Small intestine (tissue), 16 donors: ENCODE measurements at places on chromosomes 11 and 22. TPM values are rescaled to one million over a fixed set of nuclear protein-coding genes. Genes with fewer than 3 reads are reported as not detected.

- DNase-seq = peak; percentile 68
Observed at GRCh38 chr11:44950031-44950624, 555 bp downstream of the TP53I11 start.

Gene TPBGL
- polyA plus RNA-seq = 0.78 TPM

GRCh38 chr22:36700711-36701670, 2.6 kb downstream of the CACNG2 start:
- DNase-seq = no peak

GRCh38 chr11:26974069-26974783, 19.7 kb upstream of the FIBIN start:
- no peak for DNase-seq

- DNase-seq = no peak
Observed at GRCh38 chr11:1197431-1197885, 25.4 kb upstream of the MUC5B start.

Gene PATE4
- polyA plus RNA-seq = 0.03 TPM

Gene ISX
- 64.9 TPM for polyA plus RNA-seq

Gene MS4A6A
- polyA plus RNA-seq = 7.6 TPM

Gene MUC15
- polyA plus RNA-seq = not detected

Gene ART5
- not detected for polyA plus RNA-seq

DNA sequence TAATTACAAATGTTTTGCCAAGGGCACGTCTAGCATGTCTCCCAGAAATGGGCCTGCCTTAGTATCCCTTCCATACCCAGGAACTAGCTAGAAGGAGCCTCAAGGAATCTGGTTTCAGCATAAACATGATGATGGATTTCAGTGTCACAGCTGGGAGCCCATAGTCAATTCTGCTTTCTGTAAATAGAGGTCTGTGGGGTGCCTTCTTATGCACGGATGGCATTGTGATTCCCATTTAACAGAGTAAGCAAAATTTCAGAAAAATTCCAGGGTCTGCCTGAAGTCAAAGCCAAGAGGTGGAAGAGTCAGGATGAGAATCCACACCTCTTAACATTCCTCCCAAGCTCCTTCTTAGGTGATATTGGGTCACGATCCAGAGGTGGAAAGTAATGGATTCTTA, 12.1 kb downstream of the DUSP18 start:
- no peak for DNase-seq

GRCh38 chr22:35634943-35635540, 13.2 kb upstream of the APOL6 start:
- DNase-seq = no peak

Gene LMNTD2
- polyA plus RNA-seq = 26.4 TPM

Gene POU2F3
- 1.0 TPM for polyA plus RNA-seq

DNA sequence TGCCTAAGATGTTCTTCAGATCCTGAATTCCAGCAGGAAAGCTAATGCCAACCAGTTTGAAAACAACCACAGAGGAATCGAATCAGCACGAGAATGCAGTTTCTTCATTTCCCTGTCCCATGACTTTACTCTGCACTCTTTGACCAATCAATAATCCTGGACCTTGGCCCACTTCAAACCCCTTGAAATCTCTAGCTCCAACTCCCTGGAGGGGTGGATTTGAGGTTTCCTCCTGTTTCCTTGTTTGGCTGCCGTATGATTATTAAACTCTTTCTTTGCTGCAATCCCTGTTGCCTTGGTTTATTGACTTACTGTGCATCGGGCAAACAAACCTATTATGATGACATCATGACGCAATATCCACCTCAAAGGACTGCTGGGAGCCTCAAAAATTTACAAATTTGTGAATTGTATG, 109.3 kb downstream of the FBXO7 start:
- DNase-seq = peak; percentile 6

Gene DEPDC7
- polyA plus RNA-seq = 83.9 TPM

Gene MMP11
- 1.1 TPM for polyA plus RNA-seq

DNA sequence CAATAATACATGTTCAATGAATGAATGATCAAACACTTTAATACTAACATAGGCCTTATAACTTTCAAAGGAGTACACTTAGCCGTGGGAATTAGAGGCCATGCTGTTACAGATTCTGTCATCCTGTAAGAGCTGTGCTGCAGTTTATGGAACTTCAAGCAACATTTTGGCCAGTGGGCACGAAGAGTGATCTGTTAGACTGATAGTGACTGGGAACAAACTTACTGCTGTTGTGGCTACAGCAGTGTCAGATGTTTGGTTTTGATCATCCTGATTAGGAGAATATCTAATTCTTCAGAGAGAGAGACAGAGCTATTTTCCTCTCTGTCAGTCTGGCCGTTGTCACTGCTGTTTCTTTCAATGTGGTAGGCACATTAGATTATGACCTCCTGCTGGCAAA, 348.9 kb downstream of the NELL1 start:
- DNase-seq = no peak

- no peak for DNase-seq
Observed at GRCh38 chr11:116376547-116376946, 396.2 kb downstream of the BUD13 start.

Gene ALDH3B1
- 28.1 TPM for polyA plus RNA-seq

Gene RFPL1
- polyA plus RNA-seq = 0.04 TPM

DNA sequence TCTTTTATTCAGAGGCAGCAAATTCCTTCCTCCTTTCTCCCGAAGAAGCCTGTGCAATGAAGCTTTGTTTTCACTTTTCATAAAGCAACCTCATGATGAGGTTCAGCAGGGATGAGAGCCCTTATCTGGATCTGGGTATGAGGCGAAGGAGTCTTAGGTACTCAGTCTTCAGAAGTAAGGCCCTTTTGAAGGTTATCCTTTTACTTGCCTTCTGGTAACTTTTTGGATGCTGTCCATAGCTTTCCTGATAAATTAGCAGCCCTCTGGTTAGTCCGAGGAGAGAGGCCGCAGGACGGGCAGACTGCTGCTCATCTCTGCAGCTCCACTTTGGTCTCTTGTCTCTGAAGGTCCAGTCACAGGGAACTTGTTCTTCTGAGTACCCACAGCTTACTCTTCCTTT, 1.1 kb downstream of the TRIM22 start:
- DNase-seq = peak; percentile 25

Gene AMOTL1
- 16.5 TPM for polyA plus RNA-seq

GRCh38 chr11:21398195-21398594, 728.8 kb downstream of the NELL1 start:
- no peak for DNase-seq

DNA sequence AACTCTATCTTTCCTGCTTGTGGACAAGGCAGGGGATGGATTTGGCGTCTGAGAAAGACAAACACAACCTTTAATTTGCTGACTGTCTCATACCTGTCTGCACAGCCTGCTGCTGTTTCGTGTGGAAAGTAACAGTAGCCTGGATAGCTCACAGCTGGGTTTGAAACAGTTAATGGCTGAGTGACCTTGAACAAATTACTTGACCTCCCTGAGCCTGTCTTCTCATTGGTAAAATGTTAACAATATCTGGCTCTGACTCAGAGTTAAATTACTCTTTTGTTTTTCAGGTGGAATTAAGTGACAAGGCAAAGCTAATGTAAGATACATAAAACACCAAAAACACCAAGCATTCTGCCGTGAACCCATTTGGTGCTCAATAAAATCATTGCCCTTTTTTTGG, 41.1 kb upstream of the ADA2 start:
- no peak for DNase-seq

Gene BATF2
- 22.7 TPM for polyA plus RNA-seq

DNA sequence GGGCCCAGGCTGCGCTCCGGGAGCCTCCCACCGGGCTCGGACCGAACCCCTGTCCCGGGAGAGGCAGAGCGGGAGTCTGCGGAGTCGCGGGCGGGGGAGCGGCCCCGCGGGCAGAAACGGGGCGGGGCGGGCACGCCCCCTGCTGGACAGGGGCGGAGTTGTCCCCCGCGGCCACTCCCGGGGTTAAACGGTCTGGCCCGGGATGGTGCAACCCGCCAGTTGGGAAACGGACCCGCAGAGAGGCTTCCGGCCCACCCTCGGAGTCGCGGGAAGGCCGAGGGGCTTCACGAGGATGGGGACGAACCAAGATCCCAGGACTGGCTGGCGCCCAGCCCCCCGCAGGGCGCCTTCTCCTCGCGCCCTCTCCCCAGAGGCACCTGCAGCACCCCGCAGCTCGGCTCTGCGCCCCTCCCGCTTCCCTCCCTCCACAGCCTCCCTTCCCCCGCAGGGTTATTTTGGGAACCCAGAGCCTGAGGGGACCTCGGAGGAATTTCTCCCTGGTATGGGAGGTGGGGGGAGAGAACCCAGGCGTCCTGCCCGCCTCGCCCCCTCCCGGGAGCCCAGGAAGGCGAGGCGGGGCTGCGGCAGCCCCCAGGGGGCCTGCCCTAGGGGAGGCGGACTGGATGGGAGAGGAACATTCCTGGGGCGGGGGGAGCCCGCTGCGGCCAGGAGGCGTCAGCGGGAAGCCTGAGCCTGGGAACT, 902 bp downstream of the RASGRP2 start:
- DNase-seq = peak; percentile 53

- no peak for DNase-seq
Observed at GRCh38 chr11:93510196-93510873, 32.9 kb downstream of the SMCO4 start.

- DNase-seq = peak; percentile 57
Observed at GRCh38 chr22:37802310-37803194, 5.2 kb upstream of the GCAT start.

- DNase-seq = no peak
Observed at GRCh38 chr22:35608088-35608487, 9.0 kb downstream of the MB start.

DNA sequence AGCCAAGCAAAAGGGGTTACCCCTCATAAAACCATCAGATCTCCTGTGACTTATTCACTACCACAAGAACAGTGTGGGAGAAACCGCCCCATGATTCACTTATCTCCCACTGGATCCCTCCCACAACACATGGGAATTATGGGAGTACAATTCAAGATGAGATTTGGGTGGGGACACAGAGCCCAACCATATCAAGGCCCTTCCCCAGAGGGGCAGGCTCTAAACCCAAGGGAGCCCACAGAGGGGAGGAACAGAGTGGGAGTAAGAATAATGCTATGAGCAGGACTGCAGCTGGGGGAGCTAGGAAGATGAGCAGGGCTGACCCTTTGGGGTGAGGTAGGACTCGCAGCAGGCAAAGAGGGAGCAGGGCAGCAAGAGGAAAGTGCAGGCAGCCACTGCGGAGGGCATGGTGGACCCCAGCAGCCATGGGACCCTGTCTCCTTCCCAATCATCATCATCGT, 59.3 kb downstream of the CD82 start:
- no peak for DNase-seq

DNA sequence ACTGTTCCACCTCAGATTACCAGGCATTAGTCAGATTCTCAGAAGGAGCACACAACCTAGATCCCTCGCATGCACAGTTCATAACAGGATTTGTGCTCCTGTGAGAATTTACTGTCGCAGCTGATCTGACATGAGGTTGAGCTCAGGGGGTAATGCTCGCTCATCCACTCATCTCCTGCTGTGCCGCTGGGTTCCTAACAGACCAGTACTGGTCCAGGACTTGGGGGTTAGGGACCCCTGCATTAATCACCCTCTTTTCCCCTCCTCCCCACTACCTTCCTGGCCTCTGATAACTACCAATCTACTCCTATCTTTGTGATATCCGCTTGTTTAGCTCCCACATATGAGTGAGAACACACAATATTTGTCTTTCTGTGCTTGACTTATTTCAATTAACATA, 83.5 kb upstream of the FSHB start:
- no peak for DNase-seq

Gene B3GAT1
- polyA plus RNA-seq = 0.54 TPM

GRCh38 chr22:48084041-48084728, 1321.7 kb downstream of the TBC1D22A start:
- no peak for DNase-seq

DNA sequence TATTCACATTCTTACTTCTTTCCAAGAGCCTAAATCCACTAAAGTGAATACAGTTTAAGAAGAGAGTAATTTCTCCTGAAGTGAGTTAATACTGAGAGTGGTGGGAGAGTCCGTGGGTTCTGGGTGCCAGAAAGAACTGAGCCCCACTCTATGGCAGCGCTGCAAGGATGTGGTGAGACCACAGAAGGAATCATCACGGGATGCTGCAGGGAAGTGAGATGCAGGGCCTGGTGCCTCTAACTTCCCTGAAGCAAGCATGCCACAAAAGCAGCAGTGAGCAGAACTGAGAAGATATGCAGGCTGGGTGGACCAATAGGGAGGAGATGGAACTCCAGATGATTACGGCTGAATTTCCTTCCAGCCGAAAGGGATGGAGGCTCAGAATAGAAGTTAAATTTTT, 5.0 kb upstream of the MMP12 start:
- no peak for DNase-seq

Gene TRIM51
- polyA plus RNA-seq = not detected

GRCh38 chr11:102157219-102157618, 47.0 kb downstream of the YAP1 start:
- peak; percentile 71 for DNase-seq

- DNase-seq = peak; percentile 17
Observed at GRCh38 chr11:17098038-17098437, 20.6 kb upstream of the RPS13 start.
